ENCODE measurements at places on chromosomes 2 and 18. TPM values are rescaled to one million over a fixed set of nuclear protein-coding genes. Genes with fewer than 3 reads are reported as not detected.

DNA sequence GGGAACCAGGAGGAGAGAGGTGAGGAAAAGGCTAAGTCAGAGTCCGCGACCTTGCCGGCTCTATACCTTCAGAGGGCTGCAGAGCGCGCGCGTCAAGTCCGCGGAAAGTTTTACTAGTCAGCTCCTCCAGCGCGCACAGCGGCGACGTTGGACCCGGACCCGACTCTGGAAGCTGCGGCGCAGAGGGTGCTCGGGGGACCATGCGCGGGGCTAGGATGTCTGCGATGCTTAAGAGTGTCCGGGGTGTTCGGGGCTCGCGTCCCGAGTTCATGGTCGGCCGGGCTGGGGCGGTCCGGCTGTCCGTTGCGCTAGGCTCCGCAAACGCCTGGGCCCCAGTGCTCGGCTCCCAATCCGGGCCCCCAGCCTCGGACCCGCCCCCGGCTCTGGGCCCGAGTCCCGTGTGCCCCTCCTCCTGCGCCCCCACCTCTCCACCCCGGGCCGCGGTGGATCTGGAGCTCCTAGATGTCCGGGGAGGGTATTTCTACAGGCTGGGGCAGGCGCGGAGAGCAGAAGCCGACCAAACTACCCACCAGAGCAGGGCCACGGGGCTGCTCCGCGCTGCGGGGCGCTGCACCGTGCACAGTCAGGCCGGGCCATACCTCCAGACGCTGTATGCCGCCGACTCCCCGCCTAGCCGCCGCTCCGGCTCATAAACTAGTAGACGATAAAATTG is at the start of gene LBX2:
TSS of gene LBX2 (minus strand) at position 337 of the 673 bp plus-strand sequence. CDS start at position 271, 66 bp downstream.
- DNase-seq = no peak

- DNase-seq = no peak
These were observed 83.1 kb downstream of the FARSB start for GRCh38 chr2:222572751-222573174.

DNA sequence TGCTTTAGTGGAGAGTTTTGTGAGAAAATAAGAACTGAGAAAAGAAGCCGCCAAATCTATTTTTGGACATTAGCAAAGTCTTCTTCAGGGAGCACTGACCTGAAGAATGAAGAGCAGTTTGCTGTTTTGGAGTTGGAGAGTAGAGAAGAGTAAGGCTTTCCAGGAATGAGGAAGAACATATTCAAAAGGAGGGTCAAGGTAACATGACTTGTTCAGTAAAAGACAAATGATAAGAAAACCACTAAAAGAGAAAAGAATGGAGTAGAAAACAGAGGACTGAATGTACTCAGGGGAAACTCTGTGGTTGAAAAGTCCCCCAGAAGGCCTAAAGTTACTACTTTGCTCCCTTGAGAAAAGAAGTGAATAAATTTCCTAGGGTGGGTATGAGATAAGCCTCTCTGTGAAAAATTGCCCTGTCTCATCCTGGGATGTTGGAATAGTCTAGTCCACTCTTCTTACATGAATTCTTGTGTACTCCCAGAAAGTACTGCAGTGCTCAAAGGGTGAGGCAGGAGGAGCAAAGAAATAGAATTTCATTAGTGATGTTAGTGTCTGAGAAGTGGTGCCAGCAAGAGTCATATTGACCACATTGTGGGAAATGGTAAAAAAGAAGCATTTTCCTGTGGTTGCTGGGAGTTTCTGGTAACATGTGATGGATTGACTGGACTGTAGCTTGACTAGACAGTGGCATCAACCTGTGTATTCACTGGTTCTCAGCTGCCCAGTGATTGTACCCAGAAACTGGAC is 27.8 kb downstream of the MBD5 start:
- no peak for DNase-seq

DNA sequence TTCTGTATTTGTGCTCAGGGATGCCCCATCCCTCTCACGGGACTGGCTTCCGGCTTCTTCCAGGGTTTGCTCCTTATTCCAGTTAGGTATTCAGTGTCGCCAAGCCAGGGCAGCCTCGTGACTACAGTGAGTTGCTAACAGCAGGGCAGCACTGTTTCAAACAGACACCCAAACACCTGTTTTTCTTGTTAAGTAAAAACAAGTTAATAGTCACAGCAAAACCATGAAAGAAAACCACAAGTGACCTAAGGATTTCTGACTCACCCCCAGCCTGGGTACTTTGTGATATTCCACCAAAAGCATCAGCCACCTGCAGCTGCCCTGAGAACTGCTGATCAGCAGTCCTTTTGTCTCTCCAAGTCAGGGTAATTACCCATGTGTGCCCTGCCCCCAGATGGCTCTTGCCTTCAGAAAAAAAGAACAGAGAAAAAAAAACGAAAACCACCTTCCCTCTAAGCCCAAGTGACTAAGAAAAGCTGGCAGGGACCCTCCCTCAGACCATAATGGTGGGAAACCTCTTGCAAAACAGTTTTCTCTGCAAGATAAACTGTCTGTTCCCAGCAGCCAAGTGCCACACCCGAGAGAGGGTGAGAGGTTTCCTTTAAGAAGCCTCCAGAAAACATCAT is 178.2 kb downstream of the ANAPC1 start:
- DNase-seq = no peak

GRCh38 chr2:12066986-12067385 is 320.6 kb downstream of the LPIN1 start:
- no peak for DNase-seq

- no peak for DNase-seq
These were observed 8.3 kb upstream of the CASP10 start for GRCh38 chr2:201174687-201175086.

DNA sequence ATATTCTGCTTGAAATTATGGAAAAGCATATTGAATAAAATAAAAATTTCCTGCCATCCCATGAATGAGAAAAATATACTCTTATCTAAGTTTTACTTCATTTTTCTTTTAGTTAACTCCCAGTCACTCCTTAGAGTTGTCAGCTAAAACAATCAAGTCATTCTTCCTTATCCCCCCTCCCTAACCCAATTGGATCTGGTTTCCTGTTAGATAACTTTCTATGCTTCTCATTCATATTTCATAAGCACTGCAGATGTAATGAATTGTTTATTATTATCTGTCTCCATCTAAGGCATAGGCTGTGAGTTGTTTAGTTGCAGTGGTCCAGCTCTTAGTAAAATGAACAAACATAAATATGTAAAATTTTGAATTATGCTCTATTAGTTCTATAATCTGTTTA is 244.0 kb upstream of the GCFC2 start:
- no peak for DNase-seq

DNA sequence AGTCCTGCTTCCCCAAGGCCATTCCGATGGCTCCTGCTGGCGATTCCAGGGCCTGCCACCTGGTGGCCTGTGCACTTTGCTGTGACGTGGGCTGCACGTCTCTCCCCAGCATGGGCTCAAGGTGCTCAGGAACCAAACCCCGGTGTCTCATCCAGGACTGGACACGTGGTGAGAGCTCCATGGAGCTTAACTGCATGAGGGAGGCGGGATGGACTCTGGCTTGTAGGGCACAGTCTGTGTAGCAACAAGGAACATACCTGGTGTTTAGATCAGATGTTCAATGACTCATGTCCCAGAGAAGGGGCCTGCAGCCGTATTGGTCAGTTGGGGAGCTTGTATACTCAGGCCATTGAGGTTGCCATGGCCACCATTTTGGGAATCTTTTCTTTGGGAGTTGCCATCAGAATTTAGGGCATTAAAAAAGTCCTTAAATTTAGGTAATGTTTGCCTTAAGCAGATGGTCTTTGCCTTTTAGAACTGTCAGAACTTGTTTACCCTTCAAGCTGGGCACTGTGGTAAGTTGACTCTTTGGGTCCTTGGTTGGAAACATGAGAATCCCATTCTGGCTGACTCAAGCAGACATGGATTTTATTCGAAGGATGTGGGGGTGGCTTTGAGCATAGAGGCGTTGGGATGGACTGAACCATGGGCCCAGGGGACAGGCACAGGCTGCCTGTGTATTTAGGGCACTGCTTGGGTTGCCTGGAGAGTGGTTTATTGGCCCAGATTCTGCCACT is 21.0 kb downstream of the AGAP1 start:
- DNase-seq = no peak

- DNase-seq = no peak
These were observed 52.4 kb downstream of the LIMS1 start for GRCh38 chr2:108586631-108587030.

- DNase-seq = no peak
These were observed 992.0 kb downstream of the DCDC2C start for GRCh38 chr2:4695281-4695861.

DNA sequence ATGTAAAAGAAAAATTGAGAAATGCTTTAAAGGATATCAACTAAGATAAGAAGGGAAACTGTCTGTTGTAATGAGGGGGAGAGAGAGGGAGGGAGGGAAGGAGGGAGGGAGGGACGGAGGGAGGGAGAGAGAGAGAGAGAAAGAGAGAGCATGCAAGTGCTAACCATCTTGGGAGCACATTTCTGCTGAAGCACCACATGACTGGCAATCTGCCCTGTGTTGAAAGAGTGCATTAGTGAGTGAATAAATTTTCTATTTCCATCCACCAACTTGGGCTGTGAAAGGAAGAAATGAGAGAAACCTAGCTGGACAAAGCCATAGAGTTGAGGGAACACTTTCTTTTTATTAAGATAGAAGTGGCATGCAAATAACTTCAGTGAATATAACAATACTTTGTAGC is 110.7 kb downstream of the TMX3 start:
- DNase-seq = no peak

DNA sequence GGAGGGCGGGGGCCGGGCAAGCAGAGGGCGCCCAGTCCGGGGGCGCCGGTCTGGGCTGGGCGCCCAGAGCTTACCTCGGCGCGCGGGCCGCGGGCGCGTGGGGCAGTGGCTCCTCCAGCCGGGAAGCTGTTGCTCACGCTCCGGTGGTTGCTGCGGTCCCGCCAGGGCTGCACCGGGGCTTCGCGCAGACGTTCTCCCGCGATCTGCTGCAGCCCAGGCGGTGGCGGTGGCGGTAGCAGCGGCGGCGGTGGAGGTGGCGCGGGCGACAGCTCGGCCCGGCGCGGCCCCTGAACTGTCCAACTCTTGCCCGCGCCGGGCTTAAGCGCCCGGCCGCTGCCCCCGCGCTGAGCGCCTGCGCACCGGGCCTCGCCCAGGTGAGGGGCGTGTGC is 391 bp downstream of the ZNF385B start:
- no peak for DNase-seq

DNA sequence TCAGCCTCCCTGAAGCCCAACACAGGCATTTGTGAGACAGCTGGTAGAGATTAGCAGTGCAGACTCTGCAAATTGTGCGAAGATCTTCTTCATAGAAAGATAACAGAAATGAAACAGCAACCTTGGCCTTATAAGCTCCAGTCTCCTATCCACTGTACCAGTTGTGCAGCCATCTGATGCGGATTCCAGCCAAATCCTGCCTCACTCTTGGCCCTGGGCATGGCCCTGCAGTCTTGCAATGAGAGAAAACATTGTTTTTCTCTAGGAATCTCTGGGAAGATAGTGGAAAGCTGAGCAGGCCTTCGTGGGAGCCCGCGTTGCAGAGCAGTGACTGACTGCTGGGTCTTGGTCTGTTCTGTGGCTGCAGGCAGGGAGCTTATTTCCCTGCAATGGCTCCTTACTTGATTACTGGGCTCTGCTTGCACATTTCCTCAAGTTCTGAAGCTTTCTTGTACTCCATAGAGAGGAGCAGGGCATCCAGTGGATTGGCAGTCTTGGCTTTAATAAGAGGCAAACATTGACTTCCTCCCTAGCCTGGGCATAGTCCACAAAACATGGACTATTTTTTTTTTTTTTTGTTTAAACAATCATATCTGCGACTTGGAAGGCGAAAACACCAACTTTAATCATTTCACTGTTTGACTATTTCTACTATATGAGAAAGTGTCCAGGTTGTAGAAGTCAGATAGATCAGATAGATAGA is 193.0 kb downstream of the ACTR3 start:
- no peak for DNase-seq

DNA sequence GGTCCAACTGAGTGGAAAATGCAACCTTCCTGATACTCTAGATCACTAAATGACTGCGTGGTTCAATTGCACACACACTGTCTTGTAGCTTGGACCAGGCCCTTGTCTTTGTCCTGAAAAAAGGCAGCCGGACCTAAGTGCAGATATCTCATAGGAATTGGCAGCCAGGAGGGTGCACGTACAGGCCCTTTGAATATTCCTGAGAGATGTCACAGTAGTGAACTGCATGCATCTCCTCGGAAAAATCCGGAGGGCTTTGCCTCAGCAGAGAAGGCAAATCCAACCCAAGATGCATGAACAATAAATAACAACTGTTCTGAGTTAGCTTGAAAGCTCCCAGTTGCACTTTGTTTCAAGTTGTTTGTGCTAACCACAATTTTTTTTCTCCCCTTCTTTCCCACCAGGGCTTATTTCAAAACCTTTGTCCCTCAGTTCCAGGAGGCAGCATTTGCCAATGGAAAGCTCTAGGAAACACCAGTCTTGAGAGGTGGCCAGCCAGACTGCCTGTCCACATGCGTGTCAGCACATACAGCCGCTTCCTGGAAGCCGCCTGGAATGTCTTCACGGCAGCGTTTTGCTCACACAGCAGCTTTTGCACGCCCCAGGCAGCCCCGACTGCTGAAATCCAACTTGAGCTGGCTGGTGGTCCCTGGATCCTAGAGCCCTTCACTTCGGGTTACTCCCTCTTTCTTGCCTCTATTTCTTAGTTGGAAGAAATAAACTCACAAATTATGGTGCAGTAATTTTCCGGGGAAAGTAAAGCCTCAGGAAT is 54.4 kb upstream of the FOSL2 start:
- DNase-seq = peak; percentile 76

- DNase-seq = no peak
These were observed 458.7 kb downstream of the RNF144A start for GRCh38 chr2:7375901-7376300.

GRCh38 chr2:38497670-38498037 is 105.1 kb downstream of the HNRNPLL start:
- no peak for DNase-seq

Gene CCDC148
- polyA plus RNA-seq = 4.8 TPM

Gene MARCO
- 0.19 TPM for polyA plus RNA-seq

Gene TMEM200C
- polyA plus RNA-seq = 8.2 TPM

Gene UGT1A9
- polyA plus RNA-seq = 0.16 TPM

Gene PXDN
- 65.9 TPM for polyA plus RNA-seq

Data from spinal cord (tissue), 10 donors.